ENCODE measurements at places on chromosomes 1 and 21. TPM values are rescaled to one million over a fixed set of nuclear protein-coding genes. Genes with fewer than 3 reads are reported as not detected.

- H3K4me1 ChIP-seq, result 0 out of 2 replicates have a peak, but pooled peaks cover 3% of the 10 kb centered on the region
- H3K36me3 ChIP-seq, result no peaks in the 10 kb centered on the region
- no peak overlapping the region for H3K4me3 ChIP-seq
- DNase-seq, result no peak
- H3K27me3 ChIP-seq, result no peaks in the 10 kb centered on the region
Observed at GRCh38 chr1:204591473-204592090, 75.4 kb downstream of the MDM4 start.

- H3K4me1 ChIP-seq, result no peaks in the 10 kb centered on the region
- no peaks in the 10 kb centered on the region for H3K36me3 ChIP-seq
- no peak for DNase-seq
- 0 out of 2 replicates have a peak, but pooled peaks cover 4% of the 10 kb centered on the region for H3K27me3 ChIP-seq
Observed at GRCh38 chr1:57116871-57117270, 151.1 kb upstream of the C8B start.

GRCh38 chr21:25569084-25569483 is 38.2 kb downstream of the MRPL39 start:
- H3K4me3 ChIP-seq, result no peak overlapping the region
- no peaks in the 10 kb centered on the region for H3K36me3 ChIP-seq
- H3K4me1 ChIP-seq, result peaks cover 4% of the 10 kb centered on the region
- no peak for DNase-seq

- DNase-seq, result no peak
- peaks cover 21% of the 10 kb centered on the region for H3K4me1 ChIP-seq
- peak overlapping the region; percentile 94 for H3K4me3 ChIP-seq
- no peaks in the 10 kb centered on the region for H3K27me3 ChIP-seq
Observed at GRCh38 chr1:150235294-150235851, 539 bp downstream of the ANP32E start.

DNA sequence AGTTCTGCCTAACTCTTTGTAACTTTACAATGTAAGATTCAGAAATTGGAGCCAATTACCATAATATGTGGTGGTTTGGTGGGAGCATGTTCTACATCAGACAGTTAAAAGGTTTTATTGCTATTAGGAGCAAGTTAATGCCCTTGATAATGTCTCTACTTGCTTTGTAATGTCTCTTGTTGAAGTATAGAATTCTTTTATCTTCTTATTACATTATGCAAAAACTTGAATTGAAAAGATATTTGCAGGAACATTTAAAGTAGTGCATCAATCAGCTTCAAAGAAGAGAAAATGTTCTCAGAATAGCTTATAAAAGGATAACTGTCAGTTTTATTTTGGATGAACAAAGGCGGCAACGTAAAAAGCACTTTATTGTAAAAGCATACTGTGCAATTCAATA is 77.8 kb downstream of the RWDD3 start:
- no peaks in the 10 kb centered on the region for H3K36me3 ChIP-seq
- no peaks in the 10 kb centered on the region for H3K4me1 ChIP-seq
- no peak overlapping the region for H3K4me3 ChIP-seq
- no peak for DNase-seq

The ADAMTS1 gene
- 0.98 TPM for total RNA-seq

DNA sequence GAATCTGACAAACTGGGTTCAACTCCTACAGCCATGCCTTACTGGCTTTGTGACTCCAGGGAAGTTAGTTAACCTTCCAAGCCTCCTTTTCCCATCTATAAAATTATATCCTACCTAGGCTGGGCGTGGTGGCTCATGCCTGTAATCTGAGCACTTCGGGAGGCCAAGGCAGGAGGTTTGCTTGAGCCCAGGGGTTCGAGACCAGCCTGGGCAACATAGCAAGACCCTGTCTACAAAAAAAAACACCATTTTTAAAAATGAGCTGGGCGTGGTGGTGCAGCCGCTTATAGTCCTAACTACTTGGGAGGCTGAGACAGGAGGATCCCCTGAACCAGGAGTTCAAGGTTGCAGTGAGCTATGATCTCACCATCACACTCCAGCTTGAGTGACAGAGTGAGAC is 15.1 kb downstream of the CELF3 start:
- H3K4me1 ChIP-seq, result no peaks in the 10 kb centered on the region
- H3K27ac ChIP-seq, result no peak overlapping the region
- H3K36me3 ChIP-seq, result peaks cover 4% of the 10 kb centered on the region
- H3K27me3 ChIP-seq, result no peaks in the 10 kb centered on the region

The OR10Z1 gene
- total RNA-seq, result not detected

The KPRP gene
- not detected for total RNA-seq

GRCh38 chr1:213291526-213291925 is 240.5 kb downstream of the RPS6KC1 start:
- no peak overlapping the region for H3K27ac ChIP-seq
- DNase-seq, result no peak
- no peaks in the 10 kb centered on the region for H3K27me3 ChIP-seq
- H3K36me3 ChIP-seq, result no peaks in the 10 kb centered on the region
- no peaks in the 10 kb centered on the region for H3K4me1 ChIP-seq
- no peak overlapping the region for H3K4me3 ChIP-seq

GRCh38 chr1:195941314-195941713 is 666.9 kb downstream of the KCNT2 start:
- H3K27me3 ChIP-seq, result no peaks in the 10 kb centered on the region
- H3K4me1 ChIP-seq, result no peaks in the 10 kb centered on the region
- DNase-seq, result no peak
- H3K4me3 ChIP-seq, result no peak overlapping the region
- no peaks in the 10 kb centered on the region for H3K36me3 ChIP-seq

GRCh38 chr1:75996196-75996595 is 64.0 kb upstream of the ASB17 start:
- H3K27ac ChIP-seq, result no peak overlapping the region
- no peak for DNase-seq
- H3K27me3 ChIP-seq, result no peaks in the 10 kb centered on the region
- H3K4me1 ChIP-seq, result no peaks in the 10 kb centered on the region
- H3K36me3 ChIP-seq, result no peaks in the 10 kb centered on the region
- no peak overlapping the region for H3K4me3 ChIP-seq

DNA sequence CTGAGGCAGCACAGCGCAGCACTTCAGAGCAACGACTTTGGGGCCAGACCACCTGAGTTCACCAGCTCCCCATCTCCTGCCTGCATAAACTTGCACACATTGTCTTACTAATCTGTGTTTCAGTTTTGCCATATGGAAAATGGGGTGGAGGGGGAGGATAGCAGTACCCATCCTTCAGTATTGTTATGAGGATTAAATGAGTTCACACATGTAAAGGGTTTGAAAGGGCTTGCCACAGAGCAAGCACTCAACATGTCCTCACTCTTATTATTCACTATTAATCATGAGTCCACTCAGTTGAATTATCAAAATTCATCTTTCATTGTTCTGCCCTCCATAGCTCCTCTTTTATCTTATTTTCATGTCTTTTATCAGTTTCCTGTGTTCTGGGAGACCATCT is 40.1 kb upstream of the BMP8B start:
- no peak overlapping the region for H3K4me3 ChIP-seq
- no peaks in the 10 kb centered on the region for H3K27me3 ChIP-seq
- H3K36me3 ChIP-seq, result no peaks in the 10 kb centered on the region

The ZMYND12 gene
- 0.25 TPM for total RNA-seq

DNA sequence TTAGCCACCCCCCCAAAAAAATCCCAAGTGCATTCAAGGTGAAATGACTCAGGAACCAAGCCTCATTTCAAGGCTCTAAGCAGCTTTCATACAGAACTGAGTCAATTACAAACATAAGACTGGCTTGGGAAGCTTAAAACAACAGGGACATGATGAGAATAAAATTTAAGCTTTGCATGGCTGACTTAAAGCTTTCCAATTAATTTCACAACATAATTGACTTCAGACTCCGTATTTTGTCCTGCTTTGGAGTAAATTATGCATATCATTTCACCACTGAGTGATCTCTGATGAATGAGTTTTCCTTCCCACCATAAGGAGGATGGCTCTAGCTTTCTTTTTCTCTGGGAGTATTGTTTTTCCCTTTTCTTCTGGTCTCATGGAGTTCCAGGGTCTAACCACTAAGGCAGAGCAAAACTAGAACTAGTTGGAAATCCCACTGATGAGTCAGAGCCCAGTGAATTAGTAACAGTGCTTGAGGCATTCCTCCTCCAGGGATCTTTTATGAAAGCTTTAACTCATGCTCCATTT is 72.8 kb downstream of the XCL2 start:
- H3K27ac ChIP-seq, result peak overlapping the region; percentile 30
- no peaks in the 10 kb centered on the region for H3K27me3 ChIP-seq
- no peak overlapping the region for H3K4me3 ChIP-seq
- peak; percentile 77 for DNase-seq
- H3K4me1 ChIP-seq, result peaks cover 20% of the 10 kb centered on the region

DNA sequence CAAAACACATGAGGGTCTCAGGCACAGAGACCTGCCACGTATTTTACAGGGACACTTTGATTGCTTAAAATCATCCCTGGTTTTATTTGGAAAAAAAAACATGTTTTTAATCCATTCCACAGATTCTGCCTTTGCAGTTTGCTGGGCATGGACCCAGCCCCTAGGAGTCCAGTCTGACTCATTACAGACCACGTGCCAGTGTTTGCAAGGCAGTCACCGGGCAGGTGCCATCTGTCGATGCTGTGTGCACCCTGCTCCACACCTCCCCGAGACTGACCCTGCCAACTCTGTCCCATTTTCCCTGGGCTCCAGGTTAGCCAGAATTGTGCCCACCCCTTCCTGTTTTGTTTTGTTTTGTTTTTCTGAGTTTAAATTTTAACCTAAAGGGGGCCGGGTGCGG is 148.4 kb upstream of the TMEM51 start:
- no peaks in the 10 kb centered on the region for H3K36me3 ChIP-seq
- no peaks in the 10 kb centered on the region for H3K27me3 ChIP-seq
- H3K27ac ChIP-seq, result no peak overlapping the region

DNA sequence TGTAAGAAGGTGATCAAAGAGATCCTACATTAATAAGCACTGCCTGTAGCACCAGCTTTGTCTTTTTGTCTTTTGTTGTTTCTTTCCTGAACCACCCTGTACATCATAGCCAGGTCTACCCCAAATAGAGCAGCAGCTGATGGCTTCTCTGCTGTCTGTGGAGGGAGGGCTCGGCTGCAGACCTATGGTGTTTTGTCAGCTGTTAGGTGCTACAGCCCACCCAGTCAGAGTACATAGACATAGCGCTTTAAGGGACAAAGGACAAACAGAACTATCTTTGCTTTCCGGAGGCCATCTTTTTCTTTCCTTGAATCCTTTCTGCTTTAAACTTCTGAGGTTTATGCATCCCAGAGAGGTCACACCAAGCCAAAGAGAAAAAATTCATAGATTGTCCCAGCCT is 258.1 kb downstream of the ZNF648 start:
- no peaks in the 10 kb centered on the region for H3K36me3 ChIP-seq
- H3K4me3 ChIP-seq, result no peak overlapping the region
- H3K27ac ChIP-seq, result no peak overlapping the region
- no peak for DNase-seq
- H3K27me3 ChIP-seq, result peaks cover 41% of the 10 kb centered on the region

- no peaks in the 10 kb centered on the region for H3K36me3 ChIP-seq
- peaks cover 19% of the 10 kb centered on the region for H3K27me3 ChIP-seq
- no peak overlapping the region for H3K27ac ChIP-seq
- peaks cover 9% of the 10 kb centered on the region for H3K4me1 ChIP-seq
Observed at GRCh38 chr21:32842146-32842545, 70.6 kb upstream of the PAXBP1 start.

DNA sequence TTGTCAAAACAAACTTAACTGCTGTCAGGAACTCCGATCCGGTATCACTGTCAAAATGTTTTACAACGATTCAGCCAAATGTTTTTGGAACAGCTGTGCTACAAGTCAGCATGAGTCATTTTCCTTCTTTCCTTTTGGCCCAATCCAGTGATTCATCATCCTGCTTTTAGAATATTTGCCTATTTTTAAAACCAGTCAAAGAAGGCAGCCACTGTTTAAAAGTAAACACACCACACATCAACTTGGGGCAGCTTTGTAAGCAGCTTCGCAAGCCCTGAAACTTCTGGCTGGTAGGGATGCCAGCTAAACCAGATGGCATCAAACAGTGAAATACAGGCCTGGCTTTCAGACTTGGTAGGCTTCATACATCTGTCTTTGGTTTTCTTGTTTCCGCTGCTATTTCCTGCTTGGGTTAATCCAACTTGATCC is 14.9 kb downstream of the MAP3K7CL start:
- no peak for DNase-seq
- H3K4me1 ChIP-seq, result peaks cover 12% of the 10 kb centered on the region
- no peak overlapping the region for H3K4me3 ChIP-seq
- H3K27me3 ChIP-seq, result no peaks in the 10 kb centered on the region
- H3K27ac ChIP-seq, result no peak overlapping the region
- no peaks in the 10 kb centered on the region for H3K36me3 ChIP-seq

The CORT gene
- 0.84 TPM for total RNA-seq

DNA sequence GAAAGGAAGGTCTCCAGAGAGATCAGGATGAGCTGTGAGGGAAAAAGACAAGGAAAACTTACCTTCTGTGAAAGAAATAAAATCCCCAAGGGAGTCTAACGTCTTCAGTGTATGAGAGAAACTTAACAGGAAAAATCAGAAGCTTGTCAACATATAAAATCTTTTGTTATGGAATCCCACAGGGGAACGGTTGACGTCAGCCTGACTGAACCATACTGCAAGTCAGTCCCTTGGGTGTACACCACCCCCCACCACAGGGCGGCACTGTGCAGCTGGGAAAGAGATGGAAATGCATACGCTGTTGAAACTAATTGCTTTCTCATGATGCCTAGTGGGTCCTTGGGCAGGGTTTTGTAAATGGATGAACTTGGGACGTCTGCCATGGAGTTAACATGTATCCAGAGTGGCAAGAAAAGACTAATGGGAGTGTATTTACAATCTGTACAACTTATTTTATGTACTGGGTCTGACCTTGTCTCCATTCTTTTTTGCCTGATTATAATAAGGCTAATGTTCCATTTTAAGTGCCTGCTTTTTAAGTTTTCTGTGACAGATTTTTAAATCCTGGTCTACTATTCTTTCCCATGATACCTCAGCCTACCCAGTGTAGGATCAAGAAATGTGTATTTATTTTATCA is 22.7 kb downstream of the UTP25 start:
- DNase-seq, result peak; percentile 13
- no peaks in the 10 kb centered on the region for H3K4me1 ChIP-seq
- H3K36me3 ChIP-seq, result peaks cover 17% of the 10 kb centered on the region
- H3K27me3 ChIP-seq, result no peaks in the 10 kb centered on the region
- H3K4me3 ChIP-seq, result no peak overlapping the region

- H3K27ac ChIP-seq, result no peak overlapping the region
- no peaks in the 10 kb centered on the region for H3K4me1 ChIP-seq
- H3K27me3 ChIP-seq, result no peaks in the 10 kb centered on the region
- no peaks in the 10 kb centered on the region for H3K36me3 ChIP-seq
Observed at GRCh38 chr1:113269168-113269963, 120.9 kb upstream of the MAGI3 start.

Measured in HCT116 (cell line).